ENCODE measurements at places on chromosomes 2 and 18.

DNA sequence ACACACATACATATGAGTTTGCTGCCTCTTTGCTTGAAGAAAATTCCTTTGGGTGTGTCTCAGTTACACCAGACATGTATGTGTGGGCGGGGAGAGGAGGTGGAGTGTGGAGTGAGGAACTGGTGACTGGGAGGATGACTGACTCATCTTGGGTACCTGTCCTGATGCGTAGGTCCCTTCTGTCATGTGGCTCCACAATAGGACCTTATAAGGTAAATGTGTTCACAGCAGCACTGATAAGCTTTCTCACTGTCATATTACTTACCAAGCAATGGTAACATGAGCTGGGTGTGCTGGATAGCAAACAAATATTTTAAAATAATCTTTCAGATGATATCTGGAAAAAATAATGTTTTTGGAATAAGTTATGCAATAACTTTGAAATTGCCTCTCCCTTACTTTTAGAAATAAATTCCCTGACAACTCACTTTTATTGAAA lies 45.1 kb downstream of the SLC9A2 start:
- DNase-seq, result no peak

DNA sequence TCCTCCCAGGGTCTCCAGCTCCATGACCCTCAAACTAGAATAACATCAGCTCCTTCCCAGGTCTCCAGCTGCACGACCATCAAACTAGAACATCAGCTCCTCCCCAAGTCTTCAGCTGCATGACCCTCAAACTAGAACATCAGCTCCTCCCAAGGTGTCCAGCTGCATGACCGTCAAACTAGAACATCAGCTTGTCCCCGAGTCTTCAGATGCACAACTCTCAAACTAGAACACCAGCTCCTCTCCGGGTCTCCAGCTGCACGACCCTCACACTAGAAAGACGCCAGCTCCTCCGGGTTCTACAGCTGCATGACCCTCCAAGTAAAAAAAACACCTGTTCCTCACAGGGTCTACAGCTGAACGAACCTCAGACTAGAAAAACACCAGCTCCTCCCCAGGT lies 312.9 kb upstream of the TFPI start:
- no peak for DNase-seq

- DNase-seq, result peak; percentile 28
Observed at GRCh38 chr2:24123195-24123921, at the start of the genes FAM228B and PFN4. Gene FAM228B (plus strand): TSS chr2:24123469. CDS start chr2:24124362, 893 bp downstream. Gene PFN4 (minus strand): TSS chr2:24123334. CDS start chr2:24122535, 799 bp downstream.

- no peak for DNase-seq
Observed at GRCh38 chr2:43024515-43025011, 201.8 kb downstream of the ZFP36L2 start.

DNA sequence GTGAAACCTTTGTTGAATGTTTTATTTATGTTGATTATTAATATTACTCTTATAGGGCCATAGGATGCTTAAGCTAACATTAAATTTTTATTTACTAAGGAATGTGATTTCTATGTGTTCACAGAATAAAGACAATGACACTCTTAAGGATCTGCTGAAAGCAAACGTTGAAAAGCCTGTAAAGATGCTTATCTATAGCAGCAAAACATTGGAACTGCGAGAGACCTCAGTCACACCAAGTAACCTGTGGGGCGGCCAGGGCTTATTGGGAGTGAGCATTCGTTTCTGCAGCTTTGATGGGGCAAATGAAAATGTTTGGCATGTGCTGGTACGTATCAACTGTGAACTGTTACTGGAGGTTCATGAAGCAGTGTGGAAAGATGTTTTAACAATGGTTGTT lies 20.4 kb downstream of the GORASP2 start:
- no peak for DNase-seq

DNA sequence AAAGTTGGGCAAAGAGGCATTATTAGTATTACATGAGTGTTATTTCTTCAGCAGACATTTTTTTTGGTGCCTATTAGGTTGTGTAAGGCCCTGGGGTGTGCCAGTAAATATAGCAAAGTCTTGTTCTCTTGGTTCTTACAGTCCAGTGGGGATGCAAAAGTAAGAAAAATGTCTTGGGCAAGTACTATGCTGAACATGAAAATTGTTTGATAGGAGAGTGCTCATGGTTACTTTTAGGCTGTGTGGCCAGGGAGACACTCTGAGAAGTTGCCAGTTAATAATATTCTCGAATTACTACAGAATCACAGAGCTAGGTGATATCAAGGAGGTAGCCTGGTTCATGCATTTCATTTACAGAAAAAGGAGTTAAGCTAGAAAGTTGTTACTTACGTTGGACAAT lies 1.9 kb downstream of the AGFG1 start:
- DNase-seq, result no peak

GRCh38 chr2:151978709-151979108 lies 120.1 kb downstream of the CACNB4 start:
- no peak for DNase-seq

DNA sequence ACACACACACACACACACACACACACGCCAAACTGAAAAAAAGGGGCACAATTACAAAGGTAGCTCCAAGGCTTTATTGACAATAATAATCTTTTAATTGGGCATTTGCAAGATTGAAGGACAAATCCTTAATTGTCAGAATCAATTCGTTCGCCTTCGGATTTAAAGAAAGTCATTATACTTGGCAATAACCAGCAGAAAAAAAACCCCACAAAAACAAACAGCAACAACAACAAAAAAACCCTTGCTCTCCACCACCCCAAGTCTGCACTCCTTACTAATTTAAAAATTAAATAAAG lies 1.8 kb upstream of the HOXD8 start:
- DNase-seq, result no peak

GRCh38 chr2:223465793-223466192 lies 136.4 kb downstream of the SCG2 start:
- DNase-seq, result no peak

DNA sequence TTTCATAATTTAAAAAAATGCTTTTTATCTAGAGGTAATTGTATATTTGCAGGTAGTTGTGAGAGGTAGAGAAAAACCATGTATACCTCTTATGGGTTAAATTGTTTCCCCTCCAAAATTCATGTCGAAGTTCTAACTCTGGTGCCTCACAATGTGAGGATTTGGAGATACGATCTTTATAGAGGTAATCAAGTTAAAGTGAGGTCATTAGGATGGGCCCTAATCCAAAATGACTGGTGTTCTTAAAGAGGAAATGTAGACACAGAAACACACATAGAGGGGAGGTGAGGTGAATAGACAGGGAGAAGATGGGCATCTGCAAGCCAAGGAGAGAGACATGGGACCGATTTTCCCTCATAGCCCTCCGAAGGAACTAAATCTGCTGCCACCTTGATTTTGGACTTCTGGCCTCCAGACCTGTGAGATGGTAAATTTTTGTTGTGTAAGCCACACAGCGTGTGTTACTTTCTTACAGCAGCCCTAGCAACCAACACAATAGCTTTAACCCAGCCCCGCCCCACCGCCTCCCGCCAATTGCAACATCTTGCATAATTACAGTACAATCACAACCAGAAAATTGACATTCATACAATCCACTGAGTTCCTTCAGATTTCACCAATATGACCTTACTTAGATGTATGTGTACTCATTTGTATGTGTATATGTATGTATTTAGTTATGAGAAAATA lies 208.9 kb downstream of the MIB1 start:
- DNase-seq, result no peak

GRCh38 chr18:13054336-13054735 lies 63.2 kb downstream of the CEP192 start:
- DNase-seq, result no peak

DNA sequence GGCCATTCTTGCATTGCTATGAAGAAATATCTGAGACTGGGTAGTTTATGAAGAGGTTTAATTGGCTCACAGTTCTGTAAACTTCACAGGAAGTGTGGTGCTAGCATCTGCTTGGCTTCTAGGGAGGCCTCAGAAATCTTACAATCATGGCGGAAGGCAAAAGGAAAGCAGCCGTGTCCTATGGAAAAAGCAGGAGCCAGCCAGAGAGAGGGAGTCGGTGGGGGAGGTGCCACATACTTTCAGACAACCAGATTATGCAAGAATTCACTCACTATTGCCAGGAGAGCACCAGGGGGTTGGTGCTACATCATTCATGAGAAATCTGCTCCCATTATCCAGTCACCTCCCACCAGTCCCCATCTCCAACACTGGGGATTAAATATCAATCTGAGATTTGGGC lies 64.1 kb downstream of the CPS1 start:
- DNase-seq, result no peak

- no peak for DNase-seq
Observed at GRCh38 chr18:58532298-58532697, 96.6 kb downstream of the ALPK2 start.

DNA sequence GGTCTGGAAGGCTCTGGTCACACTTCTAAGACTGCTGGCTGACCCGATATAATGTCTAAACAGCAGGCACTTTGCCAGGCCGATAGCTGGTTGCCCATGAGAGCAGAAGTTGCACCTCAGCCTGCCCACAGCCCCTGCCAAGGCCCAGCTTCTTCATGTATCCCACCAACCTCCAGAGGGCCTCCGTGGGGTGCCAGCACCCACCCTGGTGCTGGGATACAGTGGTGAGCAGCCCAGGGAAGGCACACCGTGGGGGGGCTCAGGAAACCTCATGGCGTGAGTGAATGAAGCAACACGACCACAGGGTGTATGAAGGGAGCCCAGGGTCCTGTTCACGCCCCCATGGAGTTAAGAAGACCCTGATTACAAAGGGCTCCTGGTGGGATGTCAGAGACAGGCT lies 16.2 kb upstream of the GLI2 start:
- DNase-seq, result no peak

DNA sequence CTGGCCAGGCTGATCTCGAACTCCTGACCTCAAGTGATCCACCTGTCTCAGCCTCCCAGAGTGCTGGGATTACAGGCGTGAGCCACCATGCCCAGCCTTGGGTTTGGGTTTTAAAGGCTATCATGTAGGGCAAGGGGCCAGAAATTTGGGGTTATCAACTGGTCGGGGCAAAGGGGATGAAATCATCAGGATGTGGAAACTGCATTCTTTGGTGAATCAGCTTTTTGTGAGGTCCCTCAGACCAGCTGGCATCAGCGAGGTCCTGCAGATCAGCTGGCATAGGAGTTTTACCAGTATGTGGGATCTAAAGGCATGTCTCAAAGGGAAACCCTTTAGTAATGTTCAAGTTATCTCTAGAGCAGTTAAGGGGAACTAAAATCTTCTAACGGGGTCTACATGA lies 6.4 kb upstream of the GEMIN6 start:
- no peak for DNase-seq

DNA sequence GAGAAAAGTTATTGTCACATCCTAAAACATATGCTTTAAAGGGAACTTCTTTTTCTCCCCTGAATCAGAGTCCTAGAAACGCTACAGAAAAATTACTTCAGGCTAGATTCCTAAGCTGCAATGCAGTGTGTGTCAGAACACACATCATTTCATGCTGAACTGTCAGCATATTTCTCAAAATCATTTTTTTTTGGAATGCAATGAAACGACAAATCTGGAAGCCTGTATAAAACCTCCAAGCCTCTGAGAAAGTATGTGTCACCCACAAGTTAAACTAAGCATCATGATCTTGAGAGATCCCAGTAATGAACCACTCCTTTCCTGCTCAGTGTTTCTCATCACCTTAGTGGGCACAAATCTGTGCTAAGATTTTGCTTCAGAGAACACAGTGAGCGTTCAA lies 276.2 kb downstream of the ZNF521 start:
- no peak for DNase-seq

GRCh38 chr2:34103437-34103836 lies 504.3 kb upstream of the FAM98A start:
- DNase-seq, result no peak

DNA sequence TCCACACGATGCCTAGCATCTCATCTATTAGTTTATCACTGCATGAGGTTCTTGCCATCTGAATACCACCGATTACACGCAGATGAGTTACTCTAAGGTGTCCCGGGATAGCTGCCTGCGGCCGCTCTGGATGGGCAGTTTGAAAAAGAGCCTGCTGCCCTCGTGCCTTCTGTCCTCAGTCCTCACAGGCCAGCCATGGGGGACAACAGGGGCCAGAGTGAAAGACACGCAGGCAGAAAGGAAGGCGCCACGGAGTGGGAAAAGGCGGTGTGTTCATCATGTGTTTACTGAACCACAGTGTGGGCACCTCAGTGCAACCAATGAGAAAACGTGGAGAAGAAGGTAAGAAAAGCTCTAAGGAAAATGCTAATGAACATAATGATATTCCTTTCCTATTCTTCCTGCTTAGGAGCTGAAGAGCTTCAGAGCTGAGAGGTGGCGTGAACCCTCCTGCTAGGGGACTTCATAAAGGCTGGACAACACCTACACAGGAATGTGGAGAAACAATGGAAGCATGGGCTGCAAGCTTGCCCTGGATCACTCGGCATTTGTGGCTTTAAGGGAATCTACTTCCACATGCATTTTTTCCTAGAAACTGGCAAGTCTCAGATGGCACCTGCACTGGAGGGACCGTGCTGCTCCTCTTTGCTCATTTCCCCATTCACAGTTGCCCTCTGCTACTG lies 50.9 kb downstream of the CABYR start:
- DNase-seq, result no peak

DNA sequence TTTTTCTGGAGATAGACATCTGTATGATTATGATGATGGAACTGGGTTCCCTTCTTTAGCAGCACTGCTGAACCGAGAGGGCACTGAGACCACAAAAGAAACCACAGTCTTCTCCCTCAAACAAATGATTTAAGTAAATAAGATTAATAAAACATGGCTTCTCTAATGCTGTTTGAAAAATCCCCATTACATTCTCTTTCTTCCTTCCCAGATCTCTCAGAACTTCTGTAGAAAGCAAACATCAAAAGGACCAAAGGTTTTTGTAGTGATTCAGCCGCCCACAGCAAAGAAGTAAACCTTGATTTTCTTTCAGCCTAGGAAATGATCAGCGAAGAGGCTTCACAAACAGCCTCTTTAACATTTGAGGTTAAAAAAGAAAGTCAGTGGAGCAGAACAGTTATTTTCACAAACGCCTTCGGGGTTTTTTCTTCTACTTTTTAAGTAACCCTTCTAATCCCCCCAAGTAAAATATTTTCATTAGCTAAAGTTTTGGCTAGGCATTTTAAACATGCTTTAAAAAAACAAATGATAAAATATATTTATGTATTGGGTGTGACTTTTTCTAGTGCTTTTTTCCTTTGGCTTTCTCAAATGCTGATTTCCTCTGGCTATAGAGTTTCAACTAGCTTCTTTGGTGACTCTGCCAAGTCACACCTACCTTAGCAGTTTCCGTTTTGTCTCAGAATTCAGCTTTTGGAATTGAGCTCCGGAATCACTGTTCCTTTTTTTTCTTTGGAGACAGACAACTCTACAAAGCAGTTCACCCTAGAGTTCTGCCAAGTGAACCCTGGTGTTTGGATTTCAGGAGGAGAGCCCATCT lies 89.6 kb downstream of the UPP2 start:
- no peak for DNase-seq

Data from NCI-H187 treated with DMSO at 0.1 percent for 48 hours (cell line).